ENCODE measurements at places on chromosomes 7 and 10. TPM values are rescaled to one million over a fixed set of nuclear protein-coding genes. Genes with fewer than 3 reads are reported as not detected.

DNA sequence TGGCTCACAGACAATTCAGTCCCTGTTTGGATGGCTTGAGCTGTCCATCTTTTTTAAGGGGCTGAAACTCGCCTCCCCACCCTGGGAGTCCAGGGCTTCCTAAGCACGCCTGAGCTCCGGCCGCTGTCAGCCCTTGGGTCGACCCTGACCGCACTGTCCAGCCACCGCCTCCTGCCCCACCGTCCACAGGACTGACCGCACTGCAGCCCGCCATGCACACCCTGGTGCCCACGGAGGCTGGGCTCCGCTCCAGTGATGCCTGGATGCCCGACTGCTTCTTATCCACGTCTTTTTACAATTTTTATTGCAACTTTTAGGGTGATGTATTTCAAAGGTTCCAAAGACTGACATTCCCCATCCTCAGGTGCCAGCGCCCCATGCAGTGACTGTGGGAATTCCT, 39.4 kb upstream of the FOXL3 start:
- no peak for DNase-seq

- no peak for DNase-seq
Measured at GRCh38 chr10:73433538-73433867, at the start of gene MSS51. MSS51 (minus strand) TSS chr10:73433561; CDS start chr10:73428284, 5,277 bp downstream.

GRCh38 chr10:53358536-53358935, 586.0 kb upstream of the MBL2 start:
- DNase-seq: no peak

DNA sequence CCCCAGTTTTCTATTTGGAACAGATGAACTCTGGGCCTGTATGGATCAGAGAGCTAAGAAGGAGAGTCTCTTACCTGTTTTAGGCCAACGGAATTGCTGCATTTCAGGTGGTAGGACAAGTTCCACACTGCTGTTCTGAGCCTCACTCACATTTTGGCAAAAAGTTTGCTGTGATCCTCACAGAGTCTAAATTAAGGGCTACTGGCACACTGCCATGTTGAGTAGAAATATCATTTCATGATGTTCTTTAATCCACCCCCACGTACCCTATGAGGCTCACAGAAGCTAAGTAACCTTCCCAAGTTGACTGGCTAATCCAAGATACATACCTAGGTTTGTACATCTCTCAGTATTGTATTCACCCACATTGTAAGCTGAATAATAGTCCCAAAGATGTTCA, 447.2 kb downstream of the INHBA start:
- DNase-seq: no peak

Gene HABP2
- total RNA-seq: not detected
